Body of pancreas (tissue), 4 donors: ENCODE measurements at places on chromosomes 4 and X. TPM values are rescaled to one million over a fixed set of nuclear protein-coding genes. Genes with fewer than 3 reads are reported as not detected.

- no peaks in the 10 kb centered on the region for H3K27me3 ChIP-seq
- no peaks in the 10 kb centered on the region for H3K36me3 ChIP-seq
- H3K4me1 ChIP-seq, result no peaks in the 10 kb centered on the region
- DNase-seq, result no peak
Observed at GRCh38 chr4:78417603-78418002, 134.0 kb upstream of the ANXA3 start.

DNA sequence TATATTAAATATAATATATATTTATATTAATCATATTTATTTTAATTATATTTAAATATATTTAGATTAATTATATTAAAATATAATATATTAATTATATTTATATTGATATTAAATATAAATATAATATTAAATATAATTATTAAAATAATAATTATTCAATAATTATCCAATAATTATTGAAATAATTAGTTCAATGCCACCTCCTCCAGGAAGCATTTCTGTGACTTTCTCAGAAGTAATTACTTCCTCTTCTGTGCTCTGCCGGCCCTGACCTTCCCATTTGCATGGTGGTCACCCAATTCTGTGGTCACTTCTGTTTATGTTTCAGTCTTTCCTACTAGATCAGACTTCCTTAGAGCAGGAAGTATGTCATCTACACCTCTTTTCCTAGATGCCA, 45.8 kb downstream of the EVC2 start:
- H3K4me3 ChIP-seq, result no peak overlapping the region
- no peak for DNase-seq
- no peaks in the 10 kb centered on the region for H3K27me3 ChIP-seq
- no peaks in the 10 kb centered on the region for H3K4me1 ChIP-seq
- H3K27ac ChIP-seq, result no peak overlapping the region

GRCh38 chrX:134849390-134849789, 141.4 kb upstream of the SMIM10 start:
- no peak overlapping the region for H3K27ac ChIP-seq
- no peaks in the 10 kb centered on the region for H3K36me3 ChIP-seq
- H3K4me1 ChIP-seq, result no peaks in the 10 kb centered on the region
- H3K4me3 ChIP-seq, result no peak overlapping the region
- no peak for DNase-seq

CDX4 gene
- not detected for total RNA-seq

DNA sequence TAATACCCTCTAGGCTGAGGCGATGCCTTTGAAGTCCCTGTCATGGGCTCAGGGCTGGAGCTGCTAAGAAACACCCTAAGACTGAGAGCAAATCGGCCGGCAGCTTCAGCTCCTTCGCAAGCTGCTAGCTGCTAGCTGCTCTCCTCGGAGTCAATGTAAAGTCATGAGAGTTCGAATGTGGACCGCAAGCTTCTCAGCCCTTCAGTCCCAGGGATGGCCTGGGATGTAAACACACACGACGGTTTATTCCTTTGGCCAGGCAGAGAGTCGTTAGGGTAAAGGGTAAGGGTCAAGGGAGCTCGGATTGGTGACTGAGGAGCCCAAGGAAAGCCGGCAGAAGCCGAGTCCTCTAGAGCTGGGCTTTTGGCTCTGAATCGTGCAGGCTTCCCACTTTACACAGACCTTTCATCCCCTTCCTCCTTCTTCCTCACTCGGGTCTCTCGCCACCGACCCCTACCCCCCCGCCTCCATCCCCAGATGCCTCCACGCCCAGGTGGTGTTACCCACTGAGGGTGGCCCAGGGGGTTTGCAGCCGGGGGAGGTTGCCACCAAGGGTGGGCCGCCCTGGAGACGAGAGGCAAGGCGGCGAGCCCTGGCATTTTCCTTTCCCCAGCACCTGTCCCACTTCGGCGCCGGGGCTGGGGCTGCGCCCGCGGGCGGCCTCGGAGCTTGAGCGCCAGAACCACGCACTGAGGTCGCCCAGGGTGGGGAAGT, 3.1 kb upstream of the BCORL1 start:
- peak overlapping the region; percentile 56 for H3K27ac ChIP-seq
- H3K4me3 ChIP-seq, result no peak overlapping the region
- no peak for DNase-seq

GRCh38 chrX:21319323-21319722, 54.9 kb upstream of the CNKSR2 start:
- no peak overlapping the region for H3K27ac ChIP-seq
- H3K27me3 ChIP-seq, result no peaks in the 10 kb centered on the region
- DNase-seq, result no peak
- no peaks in the 10 kb centered on the region for H3K36me3 ChIP-seq

- no peak overlapping the region for H3K4me3 ChIP-seq
- H3K27ac ChIP-seq, result no peak overlapping the region
- H3K27me3 ChIP-seq, result no peaks in the 10 kb centered on the region
- no peaks in the 10 kb centered on the region for H3K36me3 ChIP-seq
Observed at GRCh38 chr4:17477774-17478472, 34.0 kb downstream of the QDPR start.

GNL3L gene
- 14.2 TPM for total RNA-seq

DNA sequence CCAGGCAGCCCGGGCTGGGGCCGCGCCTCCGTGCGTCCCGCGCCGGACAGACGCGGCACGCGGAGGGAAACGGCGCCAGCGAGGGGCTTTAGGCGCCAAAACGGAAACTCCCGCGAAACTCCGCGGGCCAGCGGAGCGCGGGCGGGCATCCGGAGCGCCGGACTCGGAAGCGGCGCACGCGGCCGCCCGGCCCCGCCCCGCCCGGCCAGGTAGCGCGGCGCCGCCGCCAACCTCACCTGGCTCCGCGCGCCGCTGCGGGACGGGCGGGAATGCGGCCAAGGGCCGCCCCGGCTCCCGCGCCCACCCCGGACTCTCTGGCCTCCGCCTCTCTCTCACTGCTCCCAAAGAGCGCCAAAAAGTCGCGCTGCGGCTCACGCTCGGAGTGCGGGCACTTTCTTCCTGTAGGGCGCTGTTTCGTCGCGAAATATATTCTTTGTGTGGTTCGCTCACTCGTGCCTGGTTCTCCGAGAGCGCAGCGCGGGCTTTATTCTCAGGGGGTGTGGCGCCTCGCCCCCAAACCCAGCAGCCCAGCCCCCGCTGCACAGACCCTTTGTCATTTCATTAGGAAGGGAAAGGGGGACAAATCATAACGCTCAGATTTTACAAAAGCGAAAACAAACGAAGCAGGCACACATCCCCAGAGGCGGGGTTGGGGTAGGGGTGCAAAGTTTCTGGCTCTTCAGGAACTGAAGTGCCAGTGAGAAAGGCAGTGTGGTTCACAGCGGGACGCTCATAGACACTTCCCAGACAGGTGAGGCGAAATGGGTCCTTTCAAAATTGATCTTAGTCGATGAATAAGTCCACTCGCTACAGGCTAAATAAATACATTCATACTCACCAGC, 961 bp upstream of the MBNL3 start:
- H3K27me3 ChIP-seq, result no peaks in the 10 kb centered on the region
- H3K36me3 ChIP-seq, result no peaks in the 10 kb centered on the region
- H3K4me1 ChIP-seq, result peaks cover 23% of the 10 kb centered on the region
- H3K4me3 ChIP-seq, result peak overlapping the region; percentile 39
- peak; percentile 54 for DNase-seq

DNA sequence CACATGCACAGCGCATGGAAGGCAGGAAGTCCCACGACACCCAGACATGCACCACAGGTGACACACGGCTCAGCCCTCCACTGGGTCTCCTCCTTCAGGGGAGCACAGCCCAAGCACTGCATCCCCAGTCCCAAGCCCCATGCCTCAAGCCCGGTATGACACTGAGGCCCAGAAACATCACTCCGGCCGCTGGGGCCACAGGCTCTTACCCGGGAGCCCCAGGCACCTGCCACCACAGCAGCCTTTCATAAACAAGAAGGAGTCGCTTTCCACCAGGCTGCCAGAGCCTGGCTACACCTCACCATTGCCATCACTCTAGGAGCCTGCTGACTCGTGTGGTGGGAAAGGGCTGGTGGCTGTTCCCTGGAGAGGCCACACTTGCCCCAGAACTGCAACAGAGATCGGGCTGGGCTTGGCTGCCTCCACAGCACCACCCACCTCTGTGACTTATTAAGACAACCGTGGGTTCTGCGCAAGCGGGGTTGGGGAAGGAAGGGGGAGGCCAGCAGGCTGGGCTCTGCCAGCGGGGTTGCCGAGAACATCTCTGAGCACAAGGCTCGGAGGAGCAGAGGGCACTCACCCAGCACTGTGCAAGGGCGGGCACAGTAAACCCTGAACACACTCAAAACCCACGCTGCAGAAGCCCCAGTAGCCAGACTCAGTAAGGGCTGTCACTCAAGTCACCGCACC, 4.5 kb downstream of the HAUS7 start:
- no peaks in the 10 kb centered on the region for H3K27me3 ChIP-seq
- no peaks in the 10 kb centered on the region for H3K36me3 ChIP-seq
- H3K27ac ChIP-seq, result no peak overlapping the region
- peaks cover 12% of the 10 kb centered on the region for H3K4me1 ChIP-seq
- no peak for DNase-seq
